ENCODE measurements at places on chromosomes 5 and 9. TPM values are rescaled to one million over a fixed set of nuclear protein-coding genes. Genes with fewer than 3 reads are reported as not detected.

The FBN2 gene
- 0.36 TPM for total RNA-seq

DNA sequence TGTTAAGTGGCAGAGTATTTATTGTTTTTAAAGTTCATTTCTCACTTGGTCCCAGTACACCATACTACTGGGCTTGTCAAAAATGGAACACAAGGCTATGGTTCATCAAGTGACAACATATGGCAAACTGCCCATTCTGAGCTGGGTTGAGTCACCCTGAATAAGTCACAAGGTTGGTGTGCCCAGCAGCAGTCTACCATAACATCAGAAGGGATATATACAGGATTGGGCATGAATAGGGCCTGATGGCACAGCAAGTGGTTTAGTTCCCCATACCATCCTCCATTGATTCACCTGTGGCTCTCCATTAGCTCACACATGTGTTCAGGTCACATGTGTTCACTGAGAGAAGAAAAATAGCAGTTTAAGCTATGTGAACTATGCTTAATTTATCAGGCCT lies 249.8 kb upstream of the PRDM9 start:
- DNase-seq, result no peak

The PCDHGB2 gene
- 11.6 TPM for total RNA-seq

DNA sequence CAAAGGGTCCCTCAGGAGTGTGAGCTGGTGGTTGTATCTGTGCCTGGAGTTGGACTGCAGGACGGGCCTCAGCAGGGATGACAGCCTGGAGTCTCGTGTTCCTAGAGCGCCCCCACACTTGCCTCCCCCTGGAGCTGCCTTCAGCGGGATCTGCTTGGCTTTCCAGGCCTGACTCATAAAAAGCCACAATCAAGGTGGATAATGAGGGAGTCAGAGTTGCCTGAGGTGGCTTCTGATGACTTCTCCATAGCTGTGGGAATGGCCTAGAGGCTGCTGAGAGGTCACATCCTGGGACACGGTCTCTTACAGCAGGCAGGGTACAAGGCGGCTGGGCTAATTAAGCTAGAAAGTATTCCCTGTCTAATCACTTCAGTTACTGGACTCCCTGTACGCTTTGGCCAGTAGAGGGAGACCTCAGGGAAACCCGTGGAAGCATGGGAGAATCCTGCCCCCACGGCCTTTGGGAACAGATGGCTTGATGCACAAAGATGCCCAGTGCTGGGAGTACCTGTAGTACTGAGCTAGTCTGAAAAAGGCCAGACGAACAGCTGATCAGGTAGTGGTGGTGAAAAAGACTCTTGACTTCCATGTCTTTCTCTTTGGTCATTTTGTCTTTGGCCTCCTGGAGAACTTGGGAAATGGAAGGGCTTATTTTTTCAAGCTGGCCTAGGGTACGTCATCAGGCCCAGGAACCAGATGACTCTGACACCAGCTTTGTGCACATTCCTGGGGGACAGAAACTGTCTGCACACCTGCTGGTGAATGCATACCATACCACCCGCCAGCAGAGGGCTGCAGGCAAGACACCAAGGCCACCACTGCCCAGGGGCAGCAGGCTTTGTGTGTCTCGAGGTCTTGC lies 16.1 kb upstream of the FRRS1L start:
- DNase-seq, result no peak

GRCh38 chr9:86361176-86361575 lies 7.0 kb upstream of the TUT7 start:
- DNase-seq, result no peak

DNA sequence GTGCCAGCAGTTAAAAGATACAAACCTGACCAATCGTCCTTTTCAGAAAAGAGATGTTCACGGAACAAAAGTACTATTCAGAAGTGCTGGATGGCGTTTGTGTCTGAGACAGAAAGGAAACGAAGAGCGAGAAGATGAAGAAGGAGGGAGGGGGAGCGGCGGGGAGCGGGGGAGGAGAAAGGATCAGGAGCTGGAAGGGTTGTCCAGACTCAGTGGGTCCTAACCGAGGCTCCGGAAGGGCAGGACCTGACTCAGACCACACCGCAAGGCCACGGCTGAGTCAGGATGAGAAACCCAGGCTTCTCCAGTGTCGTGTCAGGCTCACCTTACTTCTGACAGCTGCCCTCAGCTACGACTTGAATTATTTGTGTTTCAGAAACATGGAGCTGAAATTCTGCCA lies 46.2 kb downstream of the PAX5 start:
- DNase-seq, result no peak

DNA sequence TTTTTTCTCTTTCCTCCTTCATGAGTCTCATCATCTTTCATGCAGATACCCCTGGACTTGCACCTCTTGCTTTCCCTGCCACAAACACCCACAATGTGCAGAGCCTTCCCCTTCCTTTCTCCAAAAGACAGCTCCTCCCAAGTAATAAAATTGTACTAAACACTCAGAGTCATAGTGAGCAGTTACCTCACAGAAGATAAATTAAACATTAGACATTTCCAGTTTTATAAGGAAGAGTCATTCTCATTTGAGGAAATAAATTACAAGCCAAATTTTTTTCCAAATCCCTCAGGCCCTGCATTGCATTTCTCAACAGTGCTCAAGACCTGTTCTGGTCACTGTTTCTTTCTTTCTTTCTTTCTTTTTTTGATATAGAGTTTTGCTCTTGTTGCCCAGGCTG lies 131.5 kb downstream of the ATPSCKMT start:
- DNase-seq, result no peak

The TSLP gene
- 1.2 TPM for total RNA-seq

The WDR38 gene
- total RNA-seq, result not detected

GRCh38 chr5:5126444-5126843 lies 13.7 kb upstream of the ADAMTS16 start:
- no peak for DNase-seq

Data from sigmoid colon (tissue), 7 donors.